Stimulated activated CD8-positive, alpha-beta memory T cell treated with anti-CD3 and anti-CD28 coated beads, Interleukin-7, amount 100 ng/mL, for 1 hour (primary cell): ENCODE measurements at places on chromosomes 7 and 10.

- DNase-seq: no peak
These were observed 11.0 kb upstream of the HPS1 start for GRCh38 chr10:98457721-98458120.

- no peak for DNase-seq
These were observed 124.7 kb downstream of the MAD1L1 start for GRCh38 chr7:2108071-2108455.

DNA sequence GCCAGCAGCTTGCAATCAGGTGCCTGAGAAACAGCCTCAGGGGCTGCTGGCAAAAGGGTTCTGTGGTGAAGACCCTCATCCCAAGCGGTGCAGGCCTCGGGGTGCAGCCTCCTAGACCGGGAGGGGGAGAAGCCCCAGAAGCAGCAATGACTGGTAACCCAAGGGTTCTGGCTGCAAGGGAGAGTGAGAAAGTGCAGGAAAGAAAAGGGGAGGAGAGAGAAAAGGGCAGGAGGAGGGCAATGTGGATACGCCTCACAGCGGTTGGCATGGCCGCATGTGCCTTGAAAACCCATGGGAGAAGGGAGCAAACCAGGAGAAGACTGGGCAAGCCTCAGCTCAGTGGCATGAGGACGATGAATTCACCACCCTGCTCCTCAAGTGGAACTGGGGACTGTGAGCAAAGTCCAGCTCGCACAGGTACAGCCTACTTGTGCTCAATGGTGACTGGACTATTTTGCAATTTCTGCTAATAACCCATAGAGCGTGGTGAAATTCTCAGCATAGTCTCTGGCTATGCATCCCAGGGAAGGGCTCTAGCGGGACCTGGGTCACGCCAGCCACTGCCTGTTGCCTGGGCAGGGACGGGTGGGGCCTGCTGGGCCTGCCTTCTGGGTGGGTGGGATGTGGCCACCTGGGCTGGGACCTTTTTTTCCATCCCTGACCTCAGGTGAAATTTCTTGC is 6.2 kb downstream of the CLRN3 start:
- no peak for DNase-seq

DNA sequence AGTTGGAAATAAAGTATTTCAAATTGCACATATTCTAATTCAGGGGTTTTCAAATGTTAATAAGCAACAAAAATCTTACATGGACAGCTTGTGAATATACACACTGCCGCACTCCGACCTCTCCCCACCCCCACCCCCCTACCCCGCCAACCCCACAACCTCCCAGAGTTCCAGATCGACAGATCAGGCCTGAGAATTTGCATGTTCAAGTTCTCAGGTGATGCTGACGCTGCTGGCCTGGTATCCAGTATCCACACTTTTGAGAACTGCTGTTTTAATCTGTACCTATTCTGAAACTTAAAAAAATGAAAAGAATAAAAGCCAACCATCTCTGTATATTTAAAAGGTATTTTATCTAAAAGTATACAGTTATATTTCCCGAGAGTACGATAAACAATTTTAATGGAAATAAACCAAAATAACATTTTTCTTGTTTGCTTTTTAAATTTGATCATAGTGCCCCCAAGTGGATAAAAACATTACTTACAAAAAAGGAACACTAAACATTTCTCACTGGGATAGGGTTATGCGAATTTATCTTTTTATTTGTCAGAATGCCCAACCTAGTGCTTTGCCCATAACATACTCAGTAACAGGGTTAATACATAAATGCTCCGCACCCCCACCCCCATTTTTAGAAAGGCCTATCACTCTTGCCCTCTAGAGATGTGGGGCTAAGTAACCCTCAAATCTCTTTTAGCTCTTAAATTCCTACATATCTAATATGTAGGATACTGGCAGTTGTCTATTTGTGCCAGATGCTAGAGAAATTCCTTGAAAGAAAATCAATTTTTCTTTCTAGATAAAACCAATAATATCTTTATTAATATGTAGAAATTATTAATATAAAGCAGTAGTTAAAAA is 166.3 kb downstream of the RNF133 start:
- DNase-seq: no peak

- DNase-seq: no peak
These were observed 67.8 kb downstream of the EBF3 start for GRCh38 chr10:129896136-129896859.

GRCh38 chr7:22486597-22486996 is 13.4 kb downstream of the STEAP1B start:
- no peak for DNase-seq

- DNase-seq: no peak
These were observed 42.4 kb downstream of the PRPF18 start for GRCh38 chr10:13629116-13629515.

DNA sequence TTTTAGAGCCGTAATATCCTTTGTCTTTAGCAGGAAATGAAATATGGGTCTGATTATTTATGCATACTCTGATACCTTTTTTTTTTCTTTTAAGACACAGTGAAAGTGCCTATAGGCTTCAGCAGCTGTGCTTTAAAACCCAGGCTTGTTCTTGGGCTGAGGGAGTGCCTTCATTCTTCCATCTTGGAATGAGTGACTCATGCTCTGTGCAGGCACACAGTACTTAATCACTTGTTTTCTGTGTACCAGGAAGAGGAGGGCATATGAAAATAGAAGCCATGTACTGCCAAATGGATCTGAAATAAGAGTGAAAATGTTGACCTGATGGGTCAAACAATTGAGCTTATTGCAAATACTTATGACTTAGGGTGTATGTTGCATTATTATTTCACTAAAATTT is 12.0 kb downstream of the INPP5F start:
- DNase-seq: no peak

- DNase-seq: no peak
These were observed 26.8 kb upstream of the FOXK1 start for GRCh38 chr7:4655311-4655710.

GRCh38 chr10:51251110-51251509 is 176.8 kb downstream of the PRKG1 start:
- no peak for DNase-seq
